Stimulated activated CD4-positive, alpha-beta T cell treated with anti-CD3 and anti-CD28 coated beads, Interleukin-12 subunit alpha, Interleukin-12 subunit beta, amount 100 ng/mL, for 24 hours (primary cell): ENCODE measurements at places on chromosomes 5 and 9.

DNA sequence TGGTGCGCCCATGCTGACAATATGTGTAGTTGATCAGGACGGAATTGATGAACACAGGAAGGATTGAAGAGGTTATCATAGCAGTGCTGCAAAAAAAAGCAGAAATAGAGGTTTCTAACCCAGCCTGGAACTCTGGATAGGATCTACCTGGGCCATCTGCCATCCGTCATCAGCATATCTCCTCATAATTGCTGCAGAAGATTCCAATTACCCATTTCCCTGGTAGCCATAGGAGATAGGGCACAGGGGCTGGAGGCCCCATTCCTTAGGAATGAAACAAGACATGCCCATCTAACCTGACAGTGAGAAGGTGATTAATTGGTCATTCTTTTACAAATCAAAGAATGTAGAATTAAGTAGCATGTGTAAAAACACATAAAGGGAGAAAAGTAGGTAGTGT is 60.3 kb upstream of the TRIM32 start:
- DNase-seq: no peak

- no peak for DNase-seq
These were observed 10.0 kb downstream of the TLE4 start for GRCh38 chr9:79581794-79582193.

- no peak for DNase-seq
These were observed 111.7 kb upstream of the PUM3 start for GRCh38 chr9:2955575-2955974.

GRCh38 chr9:94159069-94159939 is 75.0 kb downstream of the PTPDC1 start:
- DNase-seq: no peak

DNA sequence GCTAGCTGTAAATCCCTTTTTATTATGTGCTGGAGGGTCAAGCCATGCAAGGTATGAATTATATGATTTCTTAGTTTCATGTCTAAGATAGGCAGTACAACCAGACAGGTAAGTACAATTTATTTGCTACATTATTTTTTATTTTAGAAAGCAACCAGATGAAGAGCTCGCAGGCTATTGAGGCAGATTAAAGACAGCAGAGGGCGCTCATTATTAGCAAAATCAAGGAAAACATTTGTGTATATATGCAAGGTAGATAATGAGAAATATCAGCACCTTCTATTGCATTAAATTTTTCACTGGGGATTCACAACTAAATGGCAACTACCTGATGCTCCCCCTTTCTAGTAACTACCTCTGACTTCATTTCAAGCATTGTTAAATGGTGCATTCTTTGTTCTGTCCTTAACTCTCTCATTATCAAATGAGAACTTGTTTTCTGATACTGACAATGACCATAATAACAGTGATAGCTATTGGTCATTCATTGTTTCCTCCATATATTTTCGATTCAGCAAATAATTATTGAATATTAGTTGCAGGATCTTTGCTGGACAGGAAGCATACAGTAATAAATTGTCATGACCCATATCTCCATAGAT is 8.6 kb downstream of the SCGB3A2 start:
- no peak for DNase-seq

- no peak for DNase-seq
These were observed 561 bp downstream of the DAPK1 start for GRCh38 chr9:87498046-87498810.

- DNase-seq: no peak
These were observed 153.8 kb downstream of the GOLPH3 start for GRCh38 chr5:32020271-32020670.
